ENCODE measurements at places on chromosomes 3 and 15.

DNA sequence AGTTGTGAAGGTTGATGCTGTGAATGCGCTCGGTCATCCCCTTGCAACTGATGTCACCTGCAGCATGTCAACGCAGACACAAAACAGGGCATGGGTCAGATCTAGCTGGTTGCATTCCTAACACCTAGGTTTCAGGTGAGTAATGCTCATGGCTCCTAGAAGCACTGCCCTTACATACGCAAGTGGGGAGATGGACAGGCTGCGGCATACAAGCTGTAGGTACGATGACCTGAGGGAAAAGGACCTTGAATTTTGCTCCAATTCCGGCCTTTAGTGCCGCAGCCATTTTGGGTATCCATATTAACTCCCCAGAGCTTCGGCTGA is 58.0 kb downstream of the TIGIT start:
- DNase-seq = no peak

GRCh38 chr3:42935472-42935871 is 29.5 kb downstream of the ZNF662 start:
- no peak for DNase-seq

- DNase-seq = no peak
Measured at GRCh38 chr3:123026565-123027291, 835 bp downstream of the SEMA5B start.

GRCh38 chr3:156389449-156389950 is 165.4 kb downstream of the SSR3 start:
- DNase-seq = no peak

DNA sequence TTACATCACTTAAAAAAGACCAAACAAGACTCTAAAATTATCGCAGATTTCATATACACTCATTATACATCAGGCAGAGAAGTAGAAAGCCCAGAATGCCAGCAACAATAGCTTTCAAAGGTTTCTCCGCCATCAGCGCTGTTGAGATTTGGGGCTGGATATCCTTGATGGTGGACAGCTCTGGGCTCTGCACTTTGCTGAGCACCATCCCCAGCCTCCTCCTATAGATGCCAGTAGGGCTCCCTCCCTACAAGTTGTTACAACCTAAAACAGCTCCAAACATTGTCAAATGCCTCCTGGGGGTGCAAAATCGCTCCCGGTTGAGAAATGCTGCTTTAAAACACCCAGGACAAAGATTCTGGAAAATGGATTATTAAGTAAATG is 73.5 kb downstream of the ATP10A start:
- no peak for DNase-seq

GRCh38 chr3:132135628-132136333 is 101.0 kb upstream of the CPNE4 start:
- DNase-seq = no peak

DNA sequence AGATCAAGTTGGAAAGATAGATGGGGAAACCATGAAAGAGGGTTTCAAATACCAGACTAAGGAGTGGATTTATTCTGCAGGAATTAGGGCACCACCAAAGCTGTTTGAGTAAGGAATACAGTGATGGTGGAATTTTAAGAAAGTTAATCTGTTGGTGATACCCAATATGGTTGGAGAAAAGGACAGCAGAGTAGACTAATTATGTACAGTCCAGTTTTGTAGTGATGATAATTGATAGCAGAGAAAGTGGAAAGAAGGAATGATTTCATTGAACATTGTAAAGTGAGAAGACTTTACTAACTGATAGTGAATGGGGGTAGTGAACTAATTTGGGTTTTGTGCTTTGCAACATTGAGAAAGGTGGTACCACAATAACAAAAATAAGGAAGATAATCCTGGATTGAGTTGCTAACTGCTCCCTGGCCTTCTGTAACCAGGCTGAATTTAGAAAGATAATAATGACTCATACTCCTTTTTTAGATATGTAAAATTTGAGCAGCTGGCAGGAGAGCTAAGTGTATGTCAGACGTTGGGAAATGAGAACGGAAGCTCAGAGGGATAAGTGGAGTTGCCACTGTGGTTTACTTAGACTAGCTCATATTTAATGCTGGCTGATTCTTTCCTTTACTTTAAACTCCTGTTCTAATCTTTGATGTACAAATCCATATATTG is 16.9 kb downstream of the TCAIM start:
- no peak for DNase-seq

DNA sequence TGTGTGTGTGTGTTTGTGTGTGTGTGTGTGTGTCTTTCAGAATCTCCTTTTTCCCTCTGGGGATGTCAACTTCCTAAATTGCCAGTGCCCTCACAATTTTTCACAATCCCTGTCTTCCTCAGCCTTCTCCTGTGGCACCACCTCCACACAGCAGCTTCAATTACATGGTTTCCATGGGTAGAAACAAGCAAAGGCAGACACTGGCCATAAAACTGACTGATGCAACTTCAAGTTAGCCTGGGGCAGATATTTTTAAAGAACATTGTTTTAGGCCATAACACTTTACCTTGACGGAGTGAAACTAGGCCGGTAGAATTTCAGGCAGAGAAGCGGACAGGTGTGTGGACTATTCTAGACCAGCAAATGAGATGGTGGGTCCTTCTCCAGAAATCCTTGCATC is 405.8 kb upstream of the SUCLG2 start:
- DNase-seq = no peak

DNA sequence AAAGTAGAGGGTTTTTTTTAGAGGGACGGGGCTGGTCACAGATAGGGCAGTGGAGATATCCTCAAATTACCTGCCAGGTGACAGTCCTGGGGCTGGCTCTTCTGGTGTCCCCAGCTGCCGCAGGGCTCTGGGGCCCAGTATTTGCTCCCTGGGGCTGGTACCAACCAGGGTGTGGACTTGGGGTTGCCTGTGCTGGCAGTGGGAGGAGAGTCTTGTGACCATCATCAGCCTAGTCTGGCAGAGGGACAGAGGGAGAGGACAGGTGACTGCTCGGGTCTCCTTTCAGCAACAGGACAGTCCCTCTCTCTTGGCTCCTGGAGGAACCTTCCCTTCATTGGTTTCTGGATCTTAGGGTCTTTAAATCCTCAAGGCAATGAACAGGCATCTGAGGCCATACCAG is 7.9 kb upstream of the RPP14 start:
- DNase-seq = no peak

DNA sequence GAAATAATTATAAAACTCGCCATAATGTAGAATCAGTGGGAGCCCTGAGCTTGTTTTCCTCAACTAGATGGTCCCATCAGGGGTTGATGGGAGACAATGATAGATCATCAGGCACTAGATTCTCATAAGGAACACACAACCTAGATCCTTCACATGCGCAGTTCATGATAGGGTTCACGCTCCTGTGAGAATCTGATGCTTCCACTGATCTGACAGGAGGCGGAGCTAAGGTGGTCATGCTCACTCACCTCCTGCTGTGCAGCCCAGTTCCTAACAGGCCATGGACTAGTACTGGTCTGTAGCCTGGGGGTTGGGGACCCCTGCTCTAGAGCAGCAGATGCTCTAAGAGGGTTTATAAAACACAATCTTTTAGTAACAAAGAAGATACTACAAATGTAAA is 183.6 kb downstream of the ANXA2 start:
- no peak for DNase-seq

- DNase-seq = no peak
Measured at GRCh38 chr15:58513726-58514336, 82.0 kb downstream of the LIPC start.

DNA sequence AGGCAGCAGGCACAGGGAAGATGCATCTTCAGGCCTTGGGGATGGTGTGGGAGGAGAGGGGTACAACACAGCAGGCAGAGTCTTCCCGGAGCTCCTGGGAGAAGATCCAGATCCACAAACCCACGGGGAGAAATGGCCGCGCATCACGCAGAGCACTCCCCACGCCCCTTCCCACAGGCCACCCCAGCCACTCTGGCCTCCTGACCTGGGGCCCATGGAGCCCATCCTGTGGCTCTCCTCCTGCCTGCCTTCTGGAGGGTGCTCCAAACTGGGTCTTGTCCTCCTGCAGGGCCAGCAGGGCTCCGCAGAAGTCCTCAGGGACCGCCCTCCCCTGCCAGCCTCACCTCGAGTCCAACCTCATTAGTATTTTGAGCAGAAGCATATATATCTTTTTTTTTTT is 17.9 kb downstream of the CORO2B start:
- no peak for DNase-seq

GRCh38 chr3:58359621-58360020 is 26.9 kb downstream of the PXK start:
- DNase-seq = no peak

- DNase-seq = no peak
Measured at GRCh38 chr3:23798876-23799275, 6.9 kb upstream of the UBE2E1 start.

DNA sequence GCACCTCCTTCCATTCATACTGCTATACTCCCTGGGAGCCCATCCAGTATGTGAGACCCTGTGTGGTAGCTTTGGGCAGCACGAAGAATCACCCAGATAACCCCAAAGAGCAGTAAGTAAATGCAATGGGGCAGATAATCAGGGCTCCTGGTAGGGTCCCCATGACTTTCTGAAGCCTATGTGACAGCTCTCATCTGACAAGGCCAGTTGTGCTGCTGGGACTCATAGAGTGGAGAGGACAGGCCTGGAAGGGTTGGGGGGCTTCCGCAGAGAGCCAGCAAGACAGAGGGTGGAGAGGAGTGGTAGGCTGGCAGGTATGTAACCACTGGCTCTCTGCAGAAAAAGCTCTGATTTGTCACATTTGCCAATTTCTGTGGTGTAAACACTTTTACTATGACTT is 3.2 kb upstream of the SLC6A20 start:
- DNase-seq = no peak
